Mammary epithelial cell (primary cell): ENCODE measurements at places on chromosomes 2 and 18. TPM values are rescaled to one million over a fixed set of nuclear protein-coding genes. Genes with fewer than 3 reads are reported as not detected.

The CCBE1 gene
- total RNA-seq, result 0.50 TPM

The BARD1 gene
- 9.7 TPM for total RNA-seq

The STPG4 gene
- total RNA-seq, result 0.64 TPM in 1 of 2 replicates, not detected in the other

The MAT2A gene
- total RNA-seq, result 213 TPM

The DDX1 gene
- total RNA-seq, result 47.2 TPM

The ASIC4 gene
- 0.17 TPM for total RNA-seq

- no peak for DNase-seq
Observed at GRCh38 chr2:59578349-59578748, 975.1 kb downstream of the BCL11A start.

- DNase-seq, result no peak
Observed at GRCh38 chr18:57576316-57576715, 10.2 kb downstream of the FECH start.

GRCh38 chr2:146785101-146785500 lies 1059.7 kb upstream of the ACVR2A start:
- no peak for DNase-seq

DNA sequence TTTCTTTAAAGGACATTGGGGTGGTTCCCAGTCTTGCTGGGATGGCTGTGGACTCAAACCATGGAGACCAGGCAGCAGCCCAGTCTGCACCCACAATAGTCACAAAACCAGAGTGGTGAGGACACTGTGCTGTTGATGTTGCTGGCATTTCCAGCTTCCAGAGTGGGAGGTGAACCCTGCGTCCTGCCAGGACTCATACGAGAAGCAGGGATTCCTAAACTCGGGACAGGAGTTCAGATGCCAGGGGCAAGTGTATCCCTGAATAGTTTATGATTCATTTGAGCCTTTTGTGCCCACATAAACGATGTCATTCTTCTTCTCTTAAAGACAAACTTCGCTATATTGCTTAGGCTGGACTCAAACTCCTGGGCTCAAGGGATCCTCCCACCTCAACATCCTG lies 62.8 kb downstream of the TCF7L1 start:
- DNase-seq, result peak; percentile 39

DNA sequence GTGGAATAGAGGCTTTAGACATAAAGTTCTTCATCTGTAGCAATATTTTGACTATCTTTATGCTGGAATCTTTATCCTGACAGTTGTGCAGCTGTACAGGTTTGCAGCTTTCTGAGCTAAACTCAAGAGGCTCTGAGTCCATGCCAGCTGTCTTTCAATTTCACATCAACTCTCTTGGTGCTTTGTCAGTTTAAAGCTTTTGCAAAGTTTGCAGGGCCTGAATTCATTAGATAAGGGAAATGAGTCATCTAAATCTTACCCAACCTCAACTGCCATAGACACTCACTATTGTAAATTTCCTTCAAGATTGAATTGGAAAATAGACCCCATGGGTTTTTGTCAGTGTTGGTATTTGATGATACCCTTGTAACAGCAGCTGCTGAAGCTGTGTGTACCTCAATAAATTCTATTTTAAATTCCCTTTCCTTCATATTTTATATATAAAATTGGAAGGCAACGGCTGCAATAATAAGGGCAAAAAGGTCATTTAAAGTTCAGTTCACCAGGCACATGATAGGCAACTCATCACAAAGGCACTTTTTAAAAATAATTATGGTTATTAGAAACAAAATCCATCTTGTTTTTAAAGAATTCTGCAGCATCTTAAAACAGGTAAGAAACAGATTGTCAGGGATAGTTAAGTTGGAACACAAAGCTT lies 169.9 kb upstream of the SLC39A10 start:
- DNase-seq, result peak; percentile 52

GRCh38 chr18:57915865-57916582 lies 112.9 kb upstream of the ATP8B1 start:
- DNase-seq, result no peak
